Endodermal cell (in vitro differentiated cells): ENCODE measurements at places on chromosomes 7 and 10. TPM values are rescaled to one million over a fixed set of nuclear protein-coding genes. Genes with fewer than 3 reads are reported as not detected.
A peak's percentile ranks its signal among the peaks of the same experiment; 100 is the strongest.

DNA sequence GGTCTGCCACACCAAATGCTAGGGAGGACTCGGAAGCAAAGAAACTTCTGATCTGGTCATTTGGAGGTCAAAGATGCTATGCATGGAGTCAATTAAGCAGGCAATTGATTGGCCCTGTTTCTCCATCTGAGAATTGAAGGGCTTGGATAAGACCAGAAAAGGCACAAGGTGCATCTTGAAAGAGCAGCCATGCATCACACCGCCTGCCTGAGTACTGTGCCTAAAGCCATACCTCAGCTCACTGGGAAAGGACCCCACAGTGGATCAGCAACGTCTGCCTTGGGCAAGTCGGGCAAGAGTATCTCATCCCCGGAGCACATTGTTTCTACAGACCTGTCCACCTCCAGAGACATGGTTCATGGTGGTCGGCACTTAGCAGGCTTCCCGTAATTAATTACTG, 42.4 kb downstream of the DLG5 start:
- no peaks in the 10 kb centered on the region for H3K27me3 ChIP-seq
- no peak for DNase-seq
- no peak overlapping the region for H3K4me3 ChIP-seq
- no peak overlapping the region for H3K27ac ChIP-seq
- H3K36me3 ChIP-seq: peaks cover 15% of the 10 kb centered on the region

DNA sequence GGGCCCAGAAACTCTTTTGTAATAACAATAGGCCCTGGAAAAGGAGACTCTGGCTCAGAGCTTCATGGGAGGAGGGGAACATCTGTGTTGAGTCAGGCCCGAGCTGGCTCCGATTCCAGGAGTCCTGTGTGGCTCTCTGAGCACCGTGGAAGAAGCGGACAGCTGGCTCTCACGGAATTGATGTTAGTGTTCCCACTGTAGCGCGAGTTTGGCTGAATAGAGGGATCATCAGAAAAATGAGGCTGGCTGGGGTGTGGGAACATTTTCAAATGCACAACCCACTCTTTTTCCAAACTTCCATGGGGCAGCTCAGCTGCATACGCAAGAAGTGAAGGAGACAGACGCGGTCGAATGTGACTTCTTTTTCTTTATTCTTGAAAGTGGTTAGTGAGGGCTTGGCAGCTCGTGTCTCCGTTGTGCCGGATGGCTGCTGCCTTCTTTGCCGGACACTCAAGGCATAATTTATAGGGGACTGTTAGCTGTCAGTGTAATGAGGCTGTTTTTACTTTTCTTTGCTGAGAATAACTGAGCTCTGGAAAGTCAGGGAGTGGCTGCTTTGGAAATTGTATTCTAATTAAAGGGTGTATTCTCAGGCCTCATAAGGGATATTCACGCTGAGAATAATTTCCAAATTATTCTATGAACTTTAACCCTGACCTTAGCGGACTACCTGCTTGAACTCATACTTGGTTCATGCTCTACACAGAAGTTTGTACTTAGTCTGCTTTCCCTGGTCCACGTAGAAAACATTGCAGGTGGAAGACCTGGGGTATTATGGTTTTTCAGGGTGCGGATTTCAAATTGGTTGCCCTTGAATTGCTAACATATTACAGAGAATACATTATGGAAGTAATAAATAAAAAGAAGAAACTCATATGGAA, 23.1 kb downstream of the MDFIC start:
- peak; percentile 61 for DNase-seq
- H3K36me3 ChIP-seq: no peaks in the 10 kb centered on the region
- no peak overlapping the region for H3K4me3 ChIP-seq

DNA sequence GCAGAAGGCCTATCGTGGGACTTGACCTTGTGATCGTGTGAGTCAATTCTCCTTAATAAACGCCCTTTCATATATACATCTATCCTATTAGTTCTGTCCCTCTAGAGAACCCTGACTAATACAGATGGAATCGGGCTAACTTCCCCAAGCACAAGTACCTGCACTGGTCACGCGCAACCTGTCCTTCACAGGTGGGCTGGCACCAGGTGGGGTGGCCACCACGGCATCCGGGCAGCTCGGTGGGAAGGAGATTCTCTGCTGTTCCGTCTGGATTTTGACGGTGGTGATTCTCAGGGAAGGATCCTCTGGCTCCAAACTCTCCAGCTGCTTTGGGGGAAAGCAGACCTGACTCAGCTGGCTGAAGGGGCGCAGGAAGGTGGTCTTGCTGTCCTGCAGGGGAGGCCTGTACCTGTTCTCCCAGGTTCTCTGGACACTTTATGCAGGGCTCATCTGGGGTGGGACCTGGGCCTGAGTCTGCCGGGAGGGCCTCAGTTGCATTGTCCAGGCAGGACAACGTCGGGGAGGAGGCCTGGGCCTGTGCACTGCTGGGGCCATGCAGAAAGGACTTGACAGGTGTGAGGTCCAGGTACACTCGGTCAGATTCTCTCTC, 61.1 kb downstream of the VWA2 start:
- no peaks in the 10 kb centered on the region for H3K4me1 ChIP-seq
- H3K4me3 ChIP-seq: no peak overlapping the region
- peaks cover under 1% of the 10 kb centered on the region for H3K27me3 ChIP-seq
- H3K27ac ChIP-seq: no peak overlapping the region
- DNase-seq: no peak

GRCh38 chr10:4725917-4726606, 99.9 kb upstream of the AKR1E2 start:
- no peak overlapping the region for H3K4me3 ChIP-seq
- no peaks in the 10 kb centered on the region for H3K36me3 ChIP-seq
- no peaks in the 10 kb centered on the region for H3K4me1 ChIP-seq
- H3K27me3 ChIP-seq: no peaks in the 10 kb centered on the region
- no peak for DNase-seq
- no peak overlapping the region for H3K27ac ChIP-seq

Gene TAS2R5
- total RNA-seq: 1.6 and 3.1 TPM in 2 replicates

Gene BCL7B
- total RNA-seq: 24.5 to 35.4 TPM (median 31.0 TPM) in 3 replicates

Gene TUBB8
- total RNA-seq: 0.50 and 0.90 TPM in 2 replicates

Gene CEP55
- 28.4 to 76.4 TPM (median 66.8 TPM) in 3 replicates for total RNA-seq
